ENCODE measurements at places on chromosomes 1 and 21. TPM values are rescaled to one million over a fixed set of nuclear protein-coding genes. Genes with fewer than 3 reads are reported as not detected.

GRCh38 chr1:85448358-85448757 is 16.6 kb downstream of the DDAH1 start:
- H3K4me1 ChIP-seq = peaks cover 19% of the 10 kb centered on the region
- peaks cover 4% of the 10 kb centered on the region for H3K36me3 ChIP-seq
- H3K4me3 ChIP-seq = no peak overlapping the region
- H3K27ac ChIP-seq = no peak overlapping the region
- H3K27me3 ChIP-seq = no peaks in the 10 kb centered on the region

- H3K27me3 ChIP-seq = no peaks in the 10 kb centered on the region
- H3K4me1 ChIP-seq = no peaks in the 10 kb centered on the region
- H3K4me3 ChIP-seq = no peak overlapping the region
- H3K27ac ChIP-seq = no peak overlapping the region
- H3K36me3 ChIP-seq = peaks cover 9% of the 10 kb centered on the region
Observed at GRCh38 chr1:77227381-77227780, 8.2 kb upstream of the PIGK start.

DNA sequence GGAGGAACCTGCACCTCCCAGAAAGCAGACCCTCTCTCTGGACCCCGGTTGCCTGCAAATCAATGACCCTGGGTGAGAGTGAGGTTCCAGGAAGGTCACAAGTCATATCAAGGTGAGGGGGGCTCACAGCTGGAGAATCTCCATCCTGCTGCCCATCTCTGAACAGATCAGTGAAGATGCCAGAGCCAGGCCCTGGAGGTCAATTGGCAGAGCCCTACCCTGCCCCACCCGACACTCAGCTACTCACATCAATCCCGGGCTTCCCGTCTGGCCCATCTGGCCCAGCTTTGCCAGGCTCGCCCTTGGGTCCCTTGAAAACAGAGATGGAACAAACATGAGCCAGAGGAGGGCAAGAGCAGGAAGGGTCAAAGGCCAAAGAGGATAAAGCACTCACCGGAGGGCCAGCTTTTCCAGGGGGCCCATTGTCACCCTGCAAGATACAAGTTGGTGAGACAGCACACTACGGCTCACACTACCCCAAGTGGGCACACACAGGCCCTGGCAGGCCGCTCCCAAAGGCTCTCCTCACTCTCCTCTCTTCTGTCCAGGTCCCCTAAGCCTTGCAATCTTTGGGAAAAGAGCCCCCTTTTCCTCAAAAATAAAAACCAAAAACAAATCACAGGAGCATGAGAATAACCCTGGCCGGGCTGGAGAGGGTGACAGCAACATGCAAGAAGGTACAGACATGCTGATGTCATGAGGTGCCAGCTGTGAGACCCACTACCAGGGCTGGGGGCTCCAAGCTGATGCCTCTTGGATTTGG is 2.9 kb downstream of the COL9A2 start:
- no peak for DNase-seq
- peaks cover 40% of the 10 kb centered on the region for H3K27me3 ChIP-seq
- no peaks in the 10 kb centered on the region for H3K36me3 ChIP-seq

GRCh38 chr1:216457356-216457755 is 34.1 kb upstream of the USH2A start:
- no peaks in the 10 kb centered on the region for H3K36me3 ChIP-seq
- H3K4me1 ChIP-seq = peaks cover 25% of the 10 kb centered on the region
- H3K27me3 ChIP-seq = no peaks in the 10 kb centered on the region

- H3K27ac ChIP-seq = peak overlapping the region; percentile 69
- DNase-seq = no peak
- H3K4me1 ChIP-seq = peaks cover 10% of the 10 kb centered on the region
- H3K36me3 ChIP-seq = no peaks in the 10 kb centered on the region
- H3K27me3 ChIP-seq = no peaks in the 10 kb centered on the region
- H3K4me3 ChIP-seq = peak overlapping the region; percentile 64
Observed at GRCh38 chr1:98732985-98733781, 71.7 kb downstream of the SNX7 start.

- no peak for DNase-seq
- peaks cover 36% of the 10 kb centered on the region for H3K36me3 ChIP-seq
- peaks cover 16% of the 10 kb centered on the region for H3K27me3 ChIP-seq
- peaks cover 21% of the 10 kb centered on the region for H3K4me1 ChIP-seq
- no peak overlapping the region for H3K27ac ChIP-seq
Observed at GRCh38 chr1:162019006-162019405, 4.7 kb downstream of the OLFML2B start.

The MAP7D1 gene
- total RNA-seq = 94.5 TPM

DNA sequence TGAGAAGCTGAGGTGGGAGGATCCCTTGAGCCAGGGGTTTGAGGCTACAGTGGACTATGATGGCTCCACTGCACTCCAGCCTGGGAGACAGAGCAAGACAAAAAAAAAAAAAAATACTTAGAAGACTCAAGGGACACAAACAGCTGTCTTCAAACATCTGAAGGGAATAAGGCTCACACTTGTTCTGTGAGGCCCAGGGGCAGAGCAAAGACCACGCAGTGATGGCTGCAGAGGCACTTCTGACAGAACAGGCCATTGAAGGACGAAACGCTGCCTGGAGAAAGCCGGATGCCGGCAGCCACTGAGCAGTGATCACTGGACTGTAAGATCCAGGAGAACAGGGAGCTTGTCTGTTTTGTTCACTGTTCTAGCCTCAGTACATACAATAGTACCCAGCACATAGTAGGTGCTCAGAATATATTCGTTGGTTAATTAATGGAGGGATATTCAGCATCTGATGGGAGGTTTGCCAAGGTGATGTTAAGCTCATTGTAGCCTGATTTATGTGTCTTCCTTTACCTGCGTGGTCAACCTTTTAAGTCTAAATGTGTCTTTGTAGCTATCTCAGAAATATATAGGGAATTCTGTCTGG is 12.1 kb upstream of the NDC1 start:
- no peak overlapping the region for H3K4me3 ChIP-seq
- H3K27me3 ChIP-seq = no peaks in the 10 kb centered on the region
- H3K36me3 ChIP-seq = peaks cover 27% of the 10 kb centered on the region
- H3K4me1 ChIP-seq = peaks cover 6% of the 10 kb centered on the region

The UCK2 gene
- total RNA-seq = 34.9 TPM

DNA sequence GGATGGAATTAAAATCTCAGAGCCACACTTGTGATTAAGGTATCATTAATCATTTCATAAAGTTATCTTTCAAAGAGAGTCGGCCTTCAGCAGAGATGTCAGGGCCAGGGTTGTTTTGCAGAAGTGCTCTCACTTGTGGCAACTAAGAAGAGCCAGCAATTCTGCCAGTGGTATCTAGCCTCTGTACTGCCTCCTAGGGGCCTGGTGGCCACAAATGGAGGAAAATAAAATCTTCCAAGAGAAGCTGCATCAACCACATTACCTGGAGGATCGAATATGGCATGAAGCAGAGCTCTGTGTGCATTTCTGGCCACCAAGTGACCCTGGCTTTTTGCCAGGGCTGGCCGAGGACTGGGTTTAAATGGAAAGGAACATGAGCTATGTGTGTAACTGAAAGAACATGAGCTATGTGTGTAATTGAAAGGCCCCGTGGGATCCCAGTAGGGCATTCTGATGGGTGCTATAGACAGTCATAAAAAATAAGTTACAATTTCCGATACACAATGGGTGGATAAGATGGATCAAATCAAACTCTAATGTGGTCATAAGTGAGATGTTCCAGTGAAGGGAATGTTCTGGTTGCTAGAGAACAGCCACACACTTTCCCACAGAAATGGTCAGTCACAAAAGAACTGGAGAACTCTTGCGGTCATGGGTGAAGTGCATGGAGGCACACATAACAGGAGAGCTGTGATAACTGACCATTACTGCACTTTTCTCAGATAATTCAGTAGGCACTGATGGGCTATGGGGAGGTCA is 335.8 kb downstream of the CAMTA1 start:
- H3K4me3 ChIP-seq = no peak overlapping the region
- H3K36me3 ChIP-seq = no peaks in the 10 kb centered on the region
- H3K27ac ChIP-seq = no peak overlapping the region

GRCh38 chr1:198809247-198809646 is 170.4 kb downstream of the PTPRC start:
- no peak overlapping the region for H3K4me3 ChIP-seq
- no peak overlapping the region for H3K27ac ChIP-seq
- no peaks in the 10 kb centered on the region for H3K4me1 ChIP-seq
- no peak for DNase-seq

- H3K4me1 ChIP-seq = no peaks in the 10 kb centered on the region
- no peak overlapping the region for H3K4me3 ChIP-seq
- H3K27ac ChIP-seq = no peak overlapping the region
- peaks cover 14% of the 10 kb centered on the region for H3K27me3 ChIP-seq
- DNase-seq = no peak
Observed at GRCh38 chr1:3986686-3987218, 86.7 kb upstream of the C1orf174 start.

The CXADR gene
- 52.1 TPM for total RNA-seq

DNA sequence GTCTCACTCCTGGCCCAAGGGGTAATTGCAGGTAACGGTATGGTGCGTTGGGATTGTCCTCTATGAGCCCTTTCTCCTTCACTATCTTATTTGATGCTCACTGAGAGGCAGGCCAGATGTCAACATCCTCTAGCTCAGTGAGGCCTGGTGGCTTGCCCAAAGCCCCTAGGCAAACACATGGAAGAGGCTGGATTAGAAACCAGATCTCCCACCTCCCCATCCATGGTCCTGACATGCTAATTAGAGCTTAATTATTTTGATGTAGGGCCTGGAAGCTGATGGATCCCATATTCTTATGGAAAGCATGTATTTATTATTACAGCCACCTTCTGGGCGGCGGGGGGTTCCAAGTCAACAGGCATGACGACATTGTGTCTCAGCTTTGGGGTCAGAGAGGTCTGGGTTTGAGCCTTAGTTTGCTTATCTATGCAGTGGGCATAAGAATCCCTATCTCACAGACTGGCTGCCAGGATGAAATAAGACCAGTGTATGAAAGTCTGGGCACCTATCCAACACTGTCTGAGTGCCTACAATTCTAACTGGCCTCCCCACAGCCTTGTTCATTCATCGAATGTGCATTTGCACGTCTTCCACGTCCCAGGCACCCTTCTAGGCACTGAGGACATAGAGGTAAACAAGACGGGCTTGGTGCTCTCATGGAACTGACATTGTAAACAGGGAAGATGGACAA is 6.2 kb downstream of the SMPDL3B start:
- no peak overlapping the region for H3K27ac ChIP-seq
- H3K36me3 ChIP-seq = no peaks in the 10 kb centered on the region
- no peaks in the 10 kb centered on the region for H3K4me1 ChIP-seq
- no peak for DNase-seq
- H3K4me3 ChIP-seq = no peak overlapping the region

The GNAT2 gene
- total RNA-seq = not detected

The KRTAP19-6 gene
- not detected for total RNA-seq

GRCh38 chr1:184039126-184039525 is 1.6 kb upstream of the COLGALT2 start:
- no peak for DNase-seq
- H3K27me3 ChIP-seq = peaks cover 63% of the 10 kb centered on the region
- peaks cover 9% of the 10 kb centered on the region for H3K4me1 ChIP-seq
- no peaks in the 10 kb centered on the region for H3K36me3 ChIP-seq

GRCh38 chr1:100622506-100622905 is 84.6 kb downstream of the GPR88 start:
- no peak overlapping the region for H3K4me3 ChIP-seq
- H3K27ac ChIP-seq = no peak overlapping the region
- H3K27me3 ChIP-seq = peaks cover 5% of the 10 kb centered on the region
- peaks cover 36% of the 10 kb centered on the region for H3K4me1 ChIP-seq
- no peak for DNase-seq
- H3K36me3 ChIP-seq = no peaks in the 10 kb centered on the region

GRCh38 chr1:163084330-163084729 is 15.2 kb downstream of the RGS4 start:
- H3K4me1 ChIP-seq = peaks cover 6% of the 10 kb centered on the region
- no peaks in the 10 kb centered on the region for H3K36me3 ChIP-seq
- no peaks in the 10 kb centered on the region for H3K27me3 ChIP-seq
- no peak overlapping the region for H3K27ac ChIP-seq
- no peak overlapping the region for H3K4me3 ChIP-seq
- no peak for DNase-seq

The CNR2 gene
- not detected for total RNA-seq

GRCh38 chr1:117106478-117106877 is 15.1 kb downstream of the TRIM45 start:
- H3K27me3 ChIP-seq = no peaks in the 10 kb centered on the region
- no peak overlapping the region for H3K27ac ChIP-seq
- no peaks in the 10 kb centered on the region for H3K4me1 ChIP-seq
- no peak overlapping the region for H3K4me3 ChIP-seq
- peaks cover 57% of the 10 kb centered on the region for H3K36me3 ChIP-seq

The BLACAT1 gene
- 6.8 TPM for total RNA-seq

DNA sequence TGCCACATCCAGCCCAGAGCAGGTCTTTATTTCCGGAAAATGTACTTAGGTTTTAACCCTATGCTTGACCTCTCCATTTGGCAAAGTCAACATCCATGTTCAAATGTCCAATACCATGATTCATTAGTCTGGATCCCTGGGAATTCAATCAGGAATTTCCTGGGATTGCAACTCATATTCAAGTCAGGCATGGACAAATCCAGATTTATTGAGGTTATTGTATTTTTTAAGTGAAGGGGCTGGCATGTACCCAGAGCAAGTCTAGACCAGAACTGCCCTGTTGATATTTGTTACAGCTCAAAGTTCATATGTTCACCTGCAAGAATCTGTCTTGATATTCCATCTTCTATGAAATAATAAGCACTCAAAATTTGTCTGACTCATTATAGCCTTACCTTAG is 521.1 kb downstream of the ADGRL2 start:
- H3K4me1 ChIP-seq = peaks cover 7% of the 10 kb centered on the region
- H3K36me3 ChIP-seq = no peaks in the 10 kb centered on the region
- no peak for DNase-seq
- no peak overlapping the region for H3K27ac ChIP-seq
- H3K4me3 ChIP-seq = no peak overlapping the region

- no peaks in the 10 kb centered on the region for H3K36me3 ChIP-seq
- peaks cover 19% of the 10 kb centered on the region for H3K27me3 ChIP-seq
- DNase-seq = no peak
- no peak overlapping the region for H3K27ac ChIP-seq
- H3K4me1 ChIP-seq = peaks cover 6% of the 10 kb centered on the region
Observed at GRCh38 chr1:79004916-79005315, 1.6 kb downstream of the ADGRL4 start.

DNA sequence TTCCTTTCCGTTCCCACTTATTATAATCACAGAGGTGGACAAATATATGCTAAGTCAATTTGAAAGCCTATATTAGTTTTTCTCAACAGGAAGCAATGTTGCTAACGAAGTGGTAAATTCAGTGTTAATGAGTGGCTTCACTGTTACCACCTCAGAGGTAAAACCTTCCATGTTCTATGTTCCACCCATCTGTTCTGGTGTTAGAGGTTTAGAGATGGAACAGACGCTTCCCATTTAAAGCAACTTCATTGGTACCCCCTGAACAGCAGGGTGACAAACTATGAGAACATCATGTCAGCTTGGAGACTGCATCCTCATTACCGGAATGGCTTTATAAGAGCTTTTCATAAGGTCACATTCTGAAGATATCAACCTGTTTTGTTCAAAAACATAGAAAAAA is 77.9 kb downstream of the ZNF644 start:
- H3K27ac ChIP-seq = no peak overlapping the region
- no peaks in the 10 kb centered on the region for H3K4me1 ChIP-seq
- no peaks in the 10 kb centered on the region for H3K27me3 ChIP-seq
- no peak for DNase-seq
- no peak overlapping the region for H3K4me3 ChIP-seq
- H3K36me3 ChIP-seq = peaks cover 22% of the 10 kb centered on the region

Measured in type B pancreatic cell (in vitro differentiated cells).